Vagina (tissue), 2 donors: ENCODE measurements at places on chromosomes 2 and 18. TPM values are rescaled to one million over a fixed set of nuclear protein-coding genes. Genes with fewer than 3 reads are reported as not detected.

DNA sequence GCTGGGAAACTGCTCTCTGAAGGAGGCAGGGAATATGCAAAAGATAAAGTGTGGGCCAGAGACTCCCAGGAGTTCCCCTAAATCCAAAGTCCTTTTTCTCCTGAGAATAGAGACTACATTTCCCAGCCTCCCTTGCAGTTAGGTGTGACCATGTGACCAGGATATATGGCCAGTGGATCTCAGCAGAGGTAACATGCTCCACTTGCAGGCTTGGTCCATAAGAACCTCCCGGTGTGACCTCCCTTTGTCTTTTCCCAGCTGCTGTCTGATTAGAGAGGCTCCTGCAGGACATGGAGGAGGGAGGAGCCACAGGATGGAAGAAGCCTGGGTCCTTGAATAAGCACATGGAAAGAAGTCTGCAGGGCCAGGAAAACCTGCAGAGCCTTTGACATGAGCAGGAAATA is 76.2 kb downstream of the TGFA start:
- DNase-seq, result no peak

DNA sequence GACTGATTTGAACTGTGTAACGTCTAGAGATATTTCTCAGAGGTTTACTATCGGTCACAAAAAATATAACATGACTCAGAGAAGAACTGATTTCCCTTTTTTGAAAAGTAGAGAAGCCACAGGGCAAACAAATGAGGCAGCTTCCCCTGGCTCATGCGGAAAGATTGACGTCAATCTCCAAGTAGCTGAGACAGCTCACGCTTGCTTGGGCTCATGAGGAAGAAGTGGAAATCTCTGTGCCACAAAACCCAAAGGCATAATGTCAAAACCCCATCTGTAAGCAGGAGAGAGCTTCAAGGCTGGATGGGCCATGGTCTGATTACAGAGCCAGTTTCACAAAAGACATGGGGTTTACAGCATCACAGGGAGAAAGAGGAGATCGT is 188.1 kb downstream of the ARL4C start:
- no peak for DNase-seq

ABCG5 gene
- total RNA-seq, result not detected

DNA sequence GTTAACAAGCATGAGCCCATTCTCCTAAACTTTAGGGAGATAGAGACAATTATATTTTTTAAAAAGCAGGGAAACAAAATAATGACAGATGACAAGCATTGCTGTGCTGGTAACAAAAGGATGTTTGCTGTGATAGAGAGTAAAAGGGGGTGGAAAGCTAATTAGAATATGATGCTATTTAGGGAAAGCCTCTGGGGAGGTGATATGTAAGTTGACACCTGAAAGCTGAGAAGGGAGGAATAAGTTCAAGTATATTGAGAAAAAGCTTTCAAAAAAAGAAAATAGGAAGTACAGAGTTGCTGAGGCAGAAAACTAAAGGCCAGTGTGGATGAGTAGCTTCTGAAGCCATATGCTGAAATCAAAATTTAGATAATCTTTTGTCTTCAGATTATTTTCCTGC is 565.2 kb upstream of the NRXN1 start:
- no peak for DNase-seq

DNA sequence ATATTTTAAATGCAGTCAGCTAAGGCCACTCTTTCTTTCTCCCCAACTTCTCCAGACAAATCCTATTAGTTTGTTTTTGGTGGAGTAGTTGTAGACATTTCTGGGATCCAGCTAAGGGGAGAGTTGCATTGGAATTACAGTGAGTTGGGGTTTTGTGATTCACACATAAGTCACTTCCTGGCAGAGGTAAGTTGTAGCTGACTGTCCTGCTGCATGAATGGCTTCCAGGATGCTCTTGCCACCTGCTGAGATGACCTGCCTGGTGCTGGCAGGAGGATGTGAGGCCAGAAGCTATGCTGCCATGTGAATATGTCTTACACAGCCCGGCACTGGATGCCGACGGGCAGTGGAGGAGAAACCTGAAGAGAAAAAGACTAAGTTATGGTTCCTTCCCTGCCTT is 243.7 kb downstream of the TDRD15 start:
- DNase-seq, result no peak

DNA sequence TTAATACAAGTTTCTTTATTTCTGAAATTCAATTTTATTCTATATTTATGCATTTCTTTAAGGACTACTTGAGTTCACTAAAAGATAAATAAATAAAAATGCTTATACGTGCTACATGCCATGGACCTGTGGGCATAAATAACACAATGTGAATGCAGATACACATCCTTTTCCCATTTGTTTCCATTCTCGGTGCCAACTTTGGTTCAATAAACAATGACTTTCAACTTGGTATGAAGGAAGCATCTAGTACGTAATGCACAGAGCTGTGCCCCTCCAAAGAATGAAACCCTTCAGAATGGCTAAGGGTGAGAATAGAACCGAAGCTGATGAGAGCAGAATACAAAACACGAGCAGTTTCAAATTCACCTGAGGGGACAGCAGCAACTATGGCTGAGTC is 409.3 kb downstream of the MTX2 start:
- DNase-seq, result no peak

GRCh38 chr2:202278036-202278760 is 12.6 kb downstream of the NOP58 start:
- no peak for DNase-seq

GRCh38 chr2:107687073-107687472 is 139.6 kb upstream of the RGPD4 start:
- DNase-seq, result no peak

- no peak for DNase-seq
Measured at GRCh38 chr18:48782381-48782861, 168.3 kb downstream of the SMAD7 start.

ARMC9 gene
- 16.0 TPM for total RNA-seq

DNA sequence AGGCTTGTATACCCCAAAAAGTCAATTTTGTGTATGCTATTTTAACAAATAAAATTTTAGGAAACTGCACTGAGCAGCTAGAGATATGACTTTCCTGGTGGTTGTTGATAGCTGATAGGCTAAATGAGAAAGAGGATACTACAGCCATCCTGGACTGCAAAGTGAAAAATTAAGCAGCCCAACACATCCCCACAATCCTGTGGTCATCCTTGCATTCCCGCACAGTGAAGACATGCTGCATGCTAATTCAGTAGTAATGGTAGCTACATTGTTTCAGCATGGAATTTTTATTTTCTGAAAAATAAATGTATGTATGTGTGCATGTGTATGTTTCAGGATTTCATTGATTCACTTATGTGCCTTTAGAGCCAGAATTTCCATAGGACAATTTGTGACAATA is 124.2 kb upstream of the CCDC68 start:
- no peak for DNase-seq

DNA sequence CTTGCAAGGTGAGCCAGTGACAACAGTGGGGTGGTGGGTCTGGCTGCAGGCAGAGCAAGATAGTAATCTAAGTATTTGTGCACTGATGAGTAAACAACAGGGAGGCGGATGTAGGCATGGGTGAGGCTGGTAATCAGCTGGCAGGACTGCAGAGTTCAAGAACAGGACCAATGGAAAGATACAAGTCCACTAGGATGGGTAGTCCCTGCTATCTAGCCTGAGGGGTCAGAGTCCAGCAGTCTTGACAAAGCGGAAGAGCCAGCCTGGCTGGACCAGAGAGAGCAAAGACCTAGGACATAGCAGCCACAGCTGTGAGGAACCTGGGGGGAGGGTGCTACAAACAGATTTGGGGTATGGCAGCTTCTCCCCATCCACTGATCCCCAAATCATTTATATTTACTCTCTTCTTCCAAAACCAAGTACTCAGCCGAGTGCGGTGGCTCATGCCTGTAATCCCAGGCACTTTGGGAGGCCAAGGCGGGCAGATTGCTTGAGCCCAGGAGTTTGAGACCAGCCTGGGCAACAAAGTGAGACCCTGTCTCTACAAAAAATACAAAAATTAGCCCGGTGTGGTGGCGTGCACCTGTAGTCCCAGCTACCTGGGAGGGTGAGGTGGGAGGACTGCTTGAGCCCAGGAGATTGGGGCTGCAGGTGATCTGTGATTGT is 25.9 kb downstream of the VIL1 start:
- no peak for DNase-seq

- DNase-seq, result no peak
Measured at GRCh38 chr2:152861349-152861942, 143.0 kb downstream of the ARL6IP6 start.

MYO1B gene
- total RNA-seq, result 43.7 TPM

DNA sequence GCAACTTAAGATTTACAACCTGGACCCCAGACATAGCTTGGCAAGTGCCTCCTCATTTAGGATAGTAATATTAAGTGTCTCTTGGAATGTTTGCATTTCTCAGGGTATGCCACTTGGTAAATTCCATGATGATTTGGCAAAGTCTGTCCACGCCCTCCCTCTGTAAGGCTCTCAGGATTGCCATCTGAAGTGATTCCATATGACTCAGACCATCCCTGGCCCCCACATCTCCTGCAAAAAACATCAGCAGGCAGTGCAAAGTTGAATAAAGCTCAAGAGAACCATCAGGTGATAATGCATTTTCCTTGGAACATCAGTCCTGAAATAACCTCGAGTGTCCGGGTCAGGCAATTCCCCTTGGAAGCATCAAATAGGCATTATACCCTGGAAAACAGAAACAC is 27.1 kb upstream of the PIEZO2 start:
- DNase-seq, result no peak

RAD51AP2 gene
- 0.25 TPM for total RNA-seq

- no peak for DNase-seq
Measured at GRCh38 chr2:10774394-10774793, 38.2 kb downstream of the PDIA6 start.
